Calu3 (cell line): ENCODE measurements at places on chromosomes 4 and X.
A peak's percentile ranks its signal among the peaks of the same experiment; 100 is the strongest.

- DNase-seq, result no peak
Observed at GRCh38 chr4:3368841-3369760, 72.7 kb upstream of the HGFAC start.

DNA sequence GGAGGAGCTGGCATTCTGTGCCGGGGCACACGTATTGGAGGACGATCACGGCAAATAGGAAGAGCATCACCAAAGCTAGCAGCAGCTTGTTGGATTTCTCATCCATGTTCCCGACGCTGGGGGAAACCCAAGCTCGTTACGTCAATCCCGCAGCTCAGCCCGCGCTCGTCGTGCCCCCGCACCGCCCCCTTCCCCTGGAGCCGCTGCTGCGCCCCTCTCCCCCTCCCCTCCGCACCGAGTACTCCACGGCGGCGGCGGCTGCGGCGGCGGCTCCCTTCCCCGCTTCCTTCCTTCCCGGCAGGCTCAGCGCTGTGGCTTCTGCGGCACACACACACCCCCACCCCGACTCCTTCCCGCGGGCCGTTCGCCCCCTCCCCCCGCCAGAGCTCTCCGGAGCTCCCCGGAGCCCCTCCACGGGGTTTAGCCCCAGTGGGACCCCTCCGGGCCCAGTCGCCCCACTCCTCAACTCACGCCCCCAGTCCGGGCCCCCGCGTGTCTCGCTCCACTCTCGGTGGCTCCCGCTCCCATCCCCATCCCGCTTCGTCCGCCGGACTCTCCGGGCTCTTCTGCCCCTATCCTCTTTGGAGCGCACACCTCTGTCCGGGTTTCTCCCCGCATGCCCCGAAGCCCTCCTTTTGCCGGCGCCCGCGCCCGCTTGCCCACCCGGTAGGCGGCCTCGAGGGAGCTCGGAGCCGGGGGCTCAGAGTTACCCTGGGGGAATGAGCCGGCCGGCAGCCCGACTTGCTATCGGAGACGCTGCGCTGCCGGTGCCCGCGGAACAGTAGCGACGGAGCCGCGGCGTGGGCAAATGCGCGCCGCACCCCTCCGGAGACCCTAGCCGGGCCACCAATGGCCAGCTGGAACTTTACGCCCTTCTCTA, 978 bp downstream of the HS6ST2 start:
- peak; percentile 54 for DNase-seq

DNA sequence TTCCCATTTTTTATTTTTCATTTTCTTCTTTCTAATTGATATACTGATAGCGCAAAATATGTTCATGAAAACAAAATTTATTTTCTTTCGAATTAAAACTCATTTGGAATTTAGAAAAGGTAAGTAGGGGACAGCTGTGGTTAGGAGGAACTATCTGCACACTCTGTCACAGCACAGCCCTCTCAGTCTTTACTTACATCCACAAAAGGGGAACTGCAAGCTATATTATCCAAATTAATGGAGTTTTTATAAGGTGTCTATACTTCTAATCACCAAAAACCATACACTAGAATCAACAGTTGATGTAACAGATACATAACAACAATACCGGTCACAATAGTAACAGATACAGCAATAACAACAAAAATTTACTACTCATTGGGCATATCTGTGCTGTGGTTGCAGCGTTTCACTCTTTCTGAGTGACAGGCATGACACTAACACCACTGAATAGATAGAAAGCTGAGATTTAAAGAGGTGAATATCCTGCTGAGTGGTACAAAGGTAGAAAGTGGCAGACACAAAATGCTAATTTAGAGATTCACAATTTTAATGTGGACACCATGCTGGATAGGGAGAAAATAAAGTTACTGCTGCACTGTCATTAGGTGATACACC, 160.7 kb downstream of the PPP3CA start:
- no peak for DNase-seq

GRCh38 chrX:43643201-43643600, 12.9 kb upstream of the MAOA start:
- DNase-seq, result no peak

DNA sequence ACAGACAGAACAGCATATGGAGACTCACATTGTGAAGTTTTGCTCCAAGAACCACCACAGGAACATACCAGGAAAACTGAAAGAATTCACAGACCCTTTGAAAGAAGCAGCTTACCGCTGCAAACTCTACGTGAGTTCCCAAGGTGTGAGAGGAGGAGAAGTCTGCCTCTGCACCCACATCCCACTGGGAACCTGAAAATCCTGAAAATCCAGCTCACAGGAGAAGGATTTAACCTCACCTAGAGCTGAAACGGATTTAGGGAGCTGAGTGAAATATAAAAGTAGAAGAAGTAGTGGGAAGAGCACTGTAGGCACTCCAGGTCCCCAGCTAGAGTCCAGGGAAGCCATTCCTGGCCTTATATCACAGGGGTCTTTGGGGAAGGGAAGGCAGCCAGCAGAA, 80.0 kb downstream of the FHIP1A start:
- DNase-seq, result no peak

DNA sequence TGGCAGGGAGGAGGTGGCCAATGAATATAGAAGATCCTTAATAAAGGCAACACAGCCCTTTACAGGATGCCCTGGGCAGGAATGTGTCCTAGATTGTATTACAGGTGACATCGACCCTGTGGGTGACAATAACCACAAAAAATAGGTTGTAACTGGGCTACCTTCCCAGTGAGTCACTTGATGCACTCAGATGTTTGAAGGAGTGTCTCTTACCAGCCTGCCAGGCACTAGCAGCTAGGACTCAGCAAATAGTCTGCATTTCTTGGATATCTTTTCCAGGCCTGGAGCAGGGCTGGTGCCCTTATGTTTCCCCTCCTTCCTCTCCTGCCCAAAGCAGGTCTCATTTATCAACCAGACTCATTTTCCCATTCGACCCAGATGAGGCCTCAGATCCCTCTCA, 50.9 kb upstream of the TMEM164 start:
- DNase-seq, result peak; percentile 12

DNA sequence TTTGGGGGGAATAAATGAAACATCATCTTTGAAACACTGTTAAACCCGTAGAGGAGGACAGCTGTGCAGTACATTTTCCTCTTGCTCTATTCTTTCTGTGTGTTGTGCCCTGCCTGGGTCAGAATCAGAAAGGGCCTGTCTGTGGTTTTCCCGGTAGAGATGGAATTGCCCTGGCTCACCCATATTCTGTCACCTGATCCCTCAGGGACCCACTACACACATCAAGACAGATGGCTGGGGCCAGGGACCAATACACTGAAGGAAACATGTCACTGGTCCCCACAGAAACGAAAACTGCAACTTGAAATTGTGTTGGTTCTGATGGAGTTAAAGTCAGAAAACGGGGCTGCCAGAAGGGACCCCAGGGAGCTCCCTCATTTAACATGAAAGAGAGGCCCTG, 114.9 kb downstream of the ZNF827 start:
- no peak for DNase-seq

- DNase-seq, result no peak
Observed at GRCh38 chr4:56086561-56086960, 137.8 kb downstream of the CEP135 start.

DNA sequence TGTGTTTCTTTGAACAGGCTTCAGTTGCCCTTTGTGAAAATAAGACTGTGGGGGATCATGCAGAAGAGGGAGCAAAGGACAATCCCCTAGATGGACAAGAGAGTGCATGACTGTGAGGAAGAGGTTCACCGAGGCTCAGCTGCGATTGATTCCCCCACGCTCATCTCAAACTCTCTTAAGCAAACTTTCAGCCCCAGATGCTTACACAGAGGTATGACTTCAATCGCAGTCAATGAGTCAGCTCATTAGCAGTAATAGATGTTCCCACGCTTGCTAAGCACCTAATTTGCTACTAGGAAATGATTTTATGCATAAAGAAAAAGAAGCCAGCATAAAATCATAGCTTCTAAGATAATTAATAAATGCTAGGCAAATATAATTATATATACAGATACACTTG, 2256.1 kb upstream of the AGA start:
- no peak for DNase-seq
